AML-193 (cell line): ENCODE measurements at places on chromosomes 1 and 21.
A peak's percentile ranks its signal among the peaks of the same experiment; 100 is the strongest.

DNA sequence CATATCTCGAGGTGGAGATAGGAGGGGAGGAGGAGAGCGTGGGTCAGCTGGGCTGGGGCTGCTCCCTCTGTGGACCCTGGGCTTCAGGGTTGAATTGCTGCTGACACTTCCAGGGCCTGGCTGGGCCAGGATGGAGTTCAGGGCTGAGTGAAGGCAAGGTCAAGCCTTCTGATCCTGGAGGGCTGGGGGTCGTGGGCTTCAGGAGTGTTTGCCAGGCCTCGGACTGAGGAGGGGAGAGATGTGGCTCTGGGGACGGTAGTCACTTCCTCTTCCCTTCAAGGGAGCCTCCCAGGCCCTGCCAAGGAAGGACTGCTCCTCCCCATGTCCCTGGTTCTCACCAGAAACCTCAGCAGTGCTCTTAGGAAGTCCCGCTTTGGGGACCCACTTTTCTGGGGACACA is 12.1 kb upstream of the FAM131C start:
- no peak for DNase-seq

DNA sequence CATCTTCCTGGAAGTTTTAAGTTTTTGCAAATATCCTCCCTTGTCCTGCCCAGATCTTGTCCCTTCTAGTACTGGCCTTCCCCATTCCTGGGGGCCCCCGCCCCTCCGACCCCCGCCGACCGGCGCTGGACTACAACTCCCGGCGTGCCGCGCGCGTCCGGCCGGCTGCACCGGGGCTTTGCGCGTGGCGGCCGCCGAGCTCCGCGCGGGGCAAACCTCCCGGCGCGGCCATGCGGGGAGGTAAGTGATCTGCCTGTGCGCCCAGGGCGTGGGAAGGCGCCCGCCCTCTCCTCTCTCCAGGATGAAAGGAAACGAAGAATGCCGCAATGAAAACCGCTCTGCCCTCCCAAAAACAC is 3.2 kb upstream of the SAMD13 start:
- DNase-seq: peak; percentile 26

GRCh38 chr21:33811167-33812010 is 104.2 kb downstream of the ATP5PO start:
- DNase-seq: no peak

DNA sequence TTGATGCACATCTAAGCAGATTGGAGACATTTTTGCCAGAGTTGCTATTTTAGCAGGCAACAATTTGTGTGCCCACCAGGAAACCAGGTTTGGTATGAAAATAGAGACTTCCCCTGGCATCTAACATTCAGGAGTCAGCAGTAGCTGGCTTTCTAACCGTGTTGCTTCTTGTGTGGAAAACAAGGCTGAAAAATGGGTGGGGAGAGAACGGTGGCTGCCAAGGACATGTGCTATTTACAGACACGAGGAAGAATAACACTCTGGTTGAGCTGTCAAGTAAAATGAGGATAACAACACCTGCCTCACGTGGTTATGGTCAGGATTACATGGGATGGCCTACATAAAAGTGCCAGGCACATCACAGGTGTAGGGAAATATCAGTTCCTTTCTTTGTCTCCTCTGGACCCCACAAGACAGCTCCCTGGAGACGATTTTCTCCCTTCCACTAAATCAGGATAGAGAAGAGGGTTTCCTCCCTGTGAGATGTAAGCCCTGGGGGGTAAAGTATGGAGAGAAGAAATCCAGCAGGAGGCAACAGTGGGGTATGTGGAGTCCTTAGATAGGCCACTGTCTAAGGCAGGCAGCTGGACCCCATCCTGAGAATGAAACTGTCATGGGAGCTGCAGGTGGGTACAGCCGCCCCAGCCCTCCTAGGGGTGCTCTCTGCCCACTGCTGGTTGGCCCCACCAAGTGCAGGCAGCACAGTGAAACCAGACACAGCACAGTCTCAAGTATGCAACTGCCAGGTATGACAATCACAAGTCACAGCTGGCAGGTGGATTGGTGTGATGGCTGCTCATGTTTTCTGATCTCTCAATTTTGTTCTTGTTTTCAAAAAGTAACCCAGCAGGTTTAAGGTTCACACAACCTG is 80.3 kb downstream of the TENT5C start:
- DNase-seq: no peak

DNA sequence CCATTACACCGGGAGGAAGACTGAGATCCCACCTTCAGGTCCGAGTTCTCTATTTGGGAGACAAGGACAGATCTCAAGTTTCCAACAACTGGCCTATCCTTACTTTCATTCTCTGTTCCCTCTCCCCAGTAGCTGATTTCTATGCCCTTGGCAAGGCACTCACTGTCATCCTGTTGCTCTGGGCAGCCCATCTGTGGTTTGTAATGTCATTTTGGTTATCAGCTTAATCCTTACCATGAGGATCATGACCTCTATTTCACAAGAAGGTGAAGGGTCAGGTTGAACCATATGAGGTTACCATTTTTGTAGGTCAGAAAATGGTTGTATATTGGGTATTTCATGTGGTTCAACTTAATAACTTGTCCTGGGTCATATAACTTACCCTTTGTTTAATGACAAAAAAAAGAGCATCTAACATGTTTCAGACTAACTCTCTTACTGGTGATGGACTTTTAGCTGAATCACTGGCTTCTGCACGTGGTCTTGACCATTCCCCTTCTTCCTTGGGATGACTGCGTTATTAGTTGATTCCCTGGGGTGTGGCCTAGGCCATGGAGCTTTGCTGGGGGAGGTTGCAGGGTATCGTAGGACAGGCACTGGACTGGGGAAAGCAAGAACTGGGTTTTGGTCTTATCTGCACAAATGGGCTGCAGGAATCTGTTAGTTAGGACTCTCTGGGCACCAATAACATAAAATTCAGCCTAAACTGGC is 120.2 kb downstream of the ACTL8 start:
- no peak for DNase-seq

GRCh38 chr1:39065542-39065941 is 39.4 kb downstream of the NDUFS5 start:
- DNase-seq: no peak

DNA sequence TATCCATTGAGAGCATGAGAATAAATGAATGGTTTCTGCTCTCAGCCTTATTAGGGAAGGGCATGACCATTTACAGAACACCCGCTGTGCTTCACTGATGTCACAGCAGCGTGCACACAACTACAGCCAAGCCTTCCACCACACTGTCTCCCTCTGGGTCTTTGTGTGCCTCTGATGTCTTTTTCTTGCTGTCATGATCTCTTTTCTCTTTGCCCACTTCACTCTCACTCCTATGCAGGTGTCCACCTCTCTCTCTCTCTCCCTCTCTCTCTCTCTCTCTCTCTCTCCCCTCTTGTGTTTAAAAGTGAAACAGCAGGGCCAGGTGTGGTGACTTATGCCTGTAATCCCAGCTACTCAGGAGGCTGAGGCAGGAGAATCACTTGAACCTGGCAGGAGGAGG is 232.5 kb upstream of the JUN start:
- DNase-seq: no peak

DNA sequence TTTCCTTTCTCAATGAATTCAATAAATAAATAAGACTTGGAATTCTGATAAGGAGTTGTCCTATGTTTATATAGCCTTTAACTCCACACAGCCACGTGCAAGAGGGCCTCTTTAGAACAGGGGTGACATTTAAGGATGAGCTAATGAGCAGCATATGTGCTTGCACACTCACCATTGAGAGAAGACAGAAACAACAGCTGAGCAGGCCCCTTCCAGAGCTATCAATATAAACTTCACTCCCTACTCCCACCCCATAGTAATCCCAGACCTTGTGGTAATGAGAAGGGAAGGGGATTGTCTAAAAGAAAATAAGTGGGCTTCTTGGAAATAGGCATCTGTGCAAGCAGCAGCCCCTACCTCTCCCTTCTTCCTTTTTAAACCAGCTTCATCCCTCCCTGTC is 176.0 kb downstream of the SEC16B start:
- DNase-seq: no peak

DNA sequence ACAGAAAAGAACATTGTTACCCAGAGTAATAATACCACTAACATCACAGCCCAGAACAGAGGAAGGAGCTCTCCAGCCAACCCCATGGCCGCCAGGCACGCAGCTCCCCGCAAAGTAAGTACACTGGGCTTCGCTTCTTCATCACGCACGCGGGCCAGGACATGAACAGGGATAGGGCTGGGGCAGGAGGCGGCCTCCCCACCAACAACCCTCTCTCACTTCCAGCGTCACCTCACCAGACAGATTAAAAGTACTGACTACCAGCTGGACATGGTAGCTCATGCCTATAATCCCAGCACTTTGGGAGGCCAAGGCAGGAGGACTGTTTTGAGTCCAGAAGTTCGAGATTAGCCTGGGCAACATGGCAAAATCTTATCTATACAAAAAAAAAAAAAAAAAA is 78.3 kb downstream of the NPHP4 start:
- no peak for DNase-seq

DNA sequence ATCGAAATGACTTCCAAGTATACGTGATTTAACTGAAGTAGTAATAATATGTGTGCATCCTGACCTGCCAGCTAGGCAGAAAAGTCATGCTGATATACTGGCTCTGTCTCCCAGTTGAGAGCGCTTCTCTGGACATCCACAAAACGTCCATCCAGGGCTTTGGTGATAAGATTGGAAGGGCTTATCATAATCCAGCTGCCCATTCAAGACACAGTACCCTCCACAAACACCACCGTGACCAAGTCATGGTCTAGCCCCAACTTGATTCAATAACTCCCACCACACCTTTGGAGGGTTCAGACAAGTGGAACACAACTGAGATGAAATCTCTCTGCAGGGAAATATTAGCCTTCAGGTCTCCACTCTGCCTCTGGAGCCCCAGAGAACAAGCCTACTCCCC is 76.2 kb downstream of the CD46 start:
- no peak for DNase-seq

DNA sequence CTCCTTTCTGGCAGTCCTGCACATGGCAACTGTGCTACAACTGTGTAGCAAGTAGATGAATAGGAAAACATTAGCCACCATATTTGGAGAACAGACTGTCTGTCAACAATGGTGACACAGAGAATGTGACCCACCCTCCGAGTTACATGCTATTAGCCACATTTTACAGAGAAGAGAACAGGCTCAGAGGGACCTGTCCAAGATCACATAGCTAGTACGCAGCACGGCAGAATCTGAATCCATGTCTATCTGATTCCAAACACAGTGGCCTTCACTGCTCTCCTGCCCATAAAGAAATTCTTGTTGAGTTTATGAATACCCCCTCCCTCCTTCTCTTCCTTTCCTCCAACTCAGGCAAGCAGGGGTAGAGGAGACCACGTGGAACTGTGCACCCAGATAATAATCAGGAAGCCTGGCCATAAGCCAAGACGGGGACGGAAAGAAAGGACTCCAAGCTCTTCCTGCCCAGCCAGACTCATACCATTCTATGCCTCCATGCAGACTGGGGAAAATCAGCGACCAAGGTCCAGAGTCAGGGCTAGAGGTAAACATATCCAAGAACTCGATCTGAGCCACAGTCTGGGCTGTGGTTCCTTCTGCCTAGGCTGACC is 78.8 kb downstream of the TRABD2B start:
- no peak for DNase-seq

GRCh38 chr1:32991819-32992488 is 27.3 kb upstream of the RNF19B start:
- no peak for DNase-seq

GRCh38 chr1:223645903-223646302 is 19.6 kb downstream of the CAPN8 start:
- no peak for DNase-seq

GRCh38 chr1:207145401-207146058 is 41.5 kb downstream of the C4BPA start:
- peak; percentile 25 for DNase-seq

DNA sequence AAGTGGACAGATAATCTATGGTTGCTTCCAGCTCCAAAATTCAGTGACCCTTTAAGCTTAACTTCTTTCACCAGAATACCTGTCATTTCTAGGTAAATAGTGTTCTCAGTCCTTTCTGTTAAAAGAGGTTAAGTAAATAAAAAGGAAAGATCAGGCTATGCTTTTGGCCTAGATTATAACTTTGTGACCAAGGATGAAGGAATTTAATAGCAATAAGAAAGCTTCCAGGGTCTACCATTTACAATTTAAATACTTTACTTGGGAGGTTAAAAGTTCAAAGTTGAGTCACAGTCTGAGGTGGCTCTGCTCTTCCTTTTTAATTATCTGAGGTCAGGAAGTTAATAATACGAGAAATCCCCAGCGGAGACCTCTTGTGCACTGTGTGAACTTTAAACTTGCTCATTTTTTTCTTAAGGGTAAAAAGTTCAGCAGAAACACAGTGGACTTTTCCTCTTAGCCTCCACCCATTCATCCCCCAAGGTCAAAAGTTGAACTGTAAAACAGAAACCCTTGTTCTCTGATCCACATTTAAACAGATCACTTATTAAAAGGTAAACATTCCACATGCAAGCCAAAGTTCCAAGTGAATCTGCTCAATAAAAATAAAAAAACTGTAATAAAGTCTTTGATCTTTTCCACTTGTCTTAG is 187.1 kb downstream of the NRIP1 start:
- no peak for DNase-seq

- DNase-seq: no peak
Observed at GRCh38 chr1:91564888-91565701, 64.4 kb downstream of the CDC7 start.

- DNase-seq: no peak
Observed at GRCh38 chr1:37498872-37499617, 15.5 kb downstream of the MEAF6 start.

DNA sequence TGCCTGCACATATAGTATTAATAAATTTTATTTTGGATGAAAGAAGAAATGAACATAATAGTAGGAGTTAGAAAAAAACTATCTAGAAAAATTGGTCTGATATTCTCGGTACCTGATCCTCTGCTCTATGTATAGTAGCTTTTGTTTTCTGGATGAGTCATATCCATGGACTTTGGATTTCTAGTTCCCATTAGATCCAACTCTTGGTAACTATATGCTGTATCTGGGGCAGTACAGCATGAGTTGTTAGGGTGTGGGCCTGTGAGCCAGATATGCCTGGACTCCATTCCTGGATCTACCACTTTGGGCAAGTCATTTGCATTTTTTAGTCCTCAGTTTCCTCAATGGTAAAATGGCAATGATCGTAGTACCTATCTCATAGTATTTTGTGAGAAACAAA is 372.2 kb upstream of the PKN2 start:
- DNase-seq: no peak

GRCh38 chr1:196689001-196689400 is 37.2 kb downstream of the CFH start:
- no peak for DNase-seq

DNA sequence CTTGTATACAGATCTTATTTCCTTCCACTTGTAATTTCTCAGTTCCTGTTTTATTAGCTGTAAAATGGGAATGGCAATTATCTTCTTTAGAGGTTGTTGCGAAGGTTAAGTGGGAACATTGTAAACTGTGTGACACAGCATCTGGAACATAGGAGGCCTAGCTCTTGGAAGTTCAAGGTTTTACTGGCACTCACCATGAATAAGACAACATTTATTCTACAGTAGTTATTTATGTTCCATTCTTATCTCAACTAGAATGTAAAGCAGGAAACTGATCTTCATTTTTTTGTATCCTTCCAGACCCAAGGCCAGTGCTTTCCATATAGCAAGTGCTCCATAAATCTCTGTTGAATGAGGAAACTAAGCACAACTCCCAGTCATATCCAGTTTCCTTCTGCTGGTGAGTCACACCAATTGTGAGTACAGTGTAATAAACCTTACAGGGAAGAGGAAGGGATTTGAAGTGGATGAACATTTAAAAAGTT is 1.4 kb downstream of the BCL10 start:
- peak; percentile 2 for DNase-seq

- DNase-seq: peak; percentile 56
Observed at GRCh38 chr1:9249534-9250410, 15.2 kb downstream of the H6PD start.

- no peak for DNase-seq
Observed at GRCh38 chr1:176198413-176198812, 8.7 kb downstream of the COP1 start.

- DNase-seq: no peak
Observed at GRCh38 chr1:8481650-8482380, 163.9 kb downstream of the SLC45A1 start.
